ENCODE measurements at places on chromosomes 2 and 18. TPM values are rescaled to one million over a fixed set of nuclear protein-coding genes. Genes with fewer than 3 reads are reported as not detected.

- no peak for DNase-seq
Observed at GRCh38 chr2:100624536-100624935, 61.7 kb downstream of the PDCL3 start.

GRCh38 chr2:217195016-217195415, 335.2 kb upstream of the TNP1 start:
- no peak for DNase-seq

- DNase-seq = no peak
Observed at GRCh38 chr2:157809212-157809611, 66.9 kb downstream of the ACVR1 start.

DNA sequence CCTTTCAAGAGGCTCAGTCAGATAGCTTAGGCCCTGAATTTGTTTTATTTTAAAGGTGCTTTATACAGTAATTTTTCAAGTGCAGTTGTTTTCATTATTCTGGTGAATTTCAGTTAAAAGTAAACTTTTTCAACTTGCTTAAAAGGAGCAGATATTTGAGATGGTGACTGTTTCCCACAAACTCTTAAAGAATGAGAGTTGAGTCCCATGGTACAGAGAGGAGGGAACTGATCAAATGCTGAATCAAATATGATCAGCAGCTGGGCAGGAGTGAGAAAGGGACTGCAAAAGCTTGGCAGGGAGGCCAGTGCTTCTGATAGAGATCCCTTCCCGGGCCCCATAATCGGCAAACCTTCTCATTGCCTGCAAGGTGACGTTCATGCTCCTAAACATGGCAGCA, 91.2 kb downstream of the KCNS3 start:
- DNase-seq = no peak

- DNase-seq = no peak
Observed at GRCh38 chr18:32278177-32278799, 88.4 kb downstream of the MEP1B start.

- peak; percentile 48 for DNase-seq
Observed at GRCh38 chr18:3998698-3999333, 456.3 kb downstream of the DLGAP1 start.

DNA sequence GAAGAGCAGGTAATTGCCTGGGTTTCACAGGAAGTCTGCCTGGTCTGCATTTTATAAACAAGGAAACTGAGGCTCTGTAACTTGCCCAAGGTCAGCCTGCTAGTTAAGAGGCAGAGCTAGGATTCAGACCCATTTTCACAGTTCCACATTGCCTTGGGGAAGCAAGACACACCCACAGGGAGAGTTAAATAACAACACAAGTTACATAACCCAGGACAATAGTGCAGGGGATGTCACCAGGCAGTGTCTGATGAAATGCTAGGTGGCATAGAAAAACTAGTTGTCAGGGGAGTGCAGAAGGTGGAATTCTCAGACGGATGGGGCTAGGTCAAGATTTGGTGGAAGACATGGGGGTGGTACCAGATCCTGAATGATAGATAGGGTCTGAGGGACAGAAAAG, 69.7 kb downstream of the PRKCE start:
- DNase-seq = no peak

DNA sequence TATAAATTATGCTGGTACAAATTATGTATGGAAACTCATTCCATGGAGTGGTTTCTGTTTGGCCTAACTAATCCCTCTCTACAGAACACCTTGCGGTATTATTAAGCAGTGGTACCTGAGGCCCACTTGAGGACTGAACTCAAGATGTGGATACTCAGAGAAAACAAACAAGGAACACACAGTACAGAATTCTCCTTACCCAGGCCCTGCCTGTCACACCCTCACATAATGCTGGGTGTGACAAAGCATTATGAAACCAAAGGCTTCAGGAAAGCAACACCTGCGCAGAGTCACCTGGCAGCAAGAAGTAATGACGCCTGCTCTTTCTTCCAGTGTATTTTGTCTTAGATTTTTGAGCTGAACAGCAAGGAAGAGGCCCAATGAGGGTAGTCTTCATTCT, 264.7 kb downstream of the PAX3 start:
- no peak for DNase-seq

DNA sequence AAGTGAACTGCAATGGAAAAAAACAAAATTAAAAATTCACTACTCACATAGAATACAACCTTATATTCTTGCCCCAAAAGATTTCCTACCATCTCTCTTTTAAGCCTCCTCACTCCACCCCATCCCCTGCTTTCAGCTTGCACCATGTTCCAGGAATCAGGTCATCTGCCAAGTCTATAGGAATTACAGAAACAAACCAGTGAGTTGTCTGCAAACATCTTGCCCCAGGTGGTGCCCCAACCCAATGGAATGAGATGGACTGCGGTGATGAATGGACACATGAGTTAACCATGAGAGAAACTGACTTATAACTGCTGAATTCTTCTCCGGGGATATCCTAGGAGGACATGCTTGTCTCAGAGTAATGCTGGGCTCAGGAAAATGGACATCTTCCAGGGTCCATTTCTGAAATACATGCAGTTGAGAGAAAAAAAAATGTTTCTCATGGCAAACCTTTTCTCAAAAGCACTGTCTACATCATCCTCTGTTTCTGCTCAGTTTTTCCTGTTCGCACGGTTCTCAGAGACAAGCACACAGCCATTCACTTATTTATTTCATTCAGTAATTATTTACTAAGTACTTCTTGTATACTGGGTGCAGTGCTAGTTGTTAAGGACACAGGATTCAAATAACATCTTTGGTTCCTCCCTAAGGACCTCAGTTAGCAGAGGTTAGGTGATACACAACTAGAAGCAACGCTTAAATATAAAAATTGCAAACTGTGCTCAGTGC, 350.0 kb downstream of the RND3 start:
- DNase-seq = no peak

DNA sequence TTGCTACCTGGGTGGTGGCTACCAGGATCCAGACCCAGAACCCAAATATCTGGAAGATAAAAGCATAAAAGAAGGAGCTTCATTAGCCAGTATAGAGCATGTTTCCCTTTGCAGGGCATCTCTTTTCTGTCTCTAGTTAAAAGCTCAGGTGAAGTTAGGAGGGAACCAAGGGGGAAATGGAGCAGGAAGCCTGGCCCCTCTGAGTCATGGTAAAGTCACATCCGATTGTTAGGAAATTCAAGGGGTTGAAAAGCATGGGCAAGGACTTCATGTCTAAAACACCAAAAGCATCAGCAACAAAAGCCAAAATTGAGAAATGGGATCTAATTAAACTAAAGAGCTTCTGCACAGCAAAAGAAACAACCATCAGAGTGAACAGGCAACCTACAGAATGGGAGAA, 126.9 kb downstream of the RPIA start:
- no peak for DNase-seq

CABYR gene
- total RNA-seq = 1.3 TPM

COPS7B gene
- total RNA-seq = 53.6 TPM

SP140L gene
- 43.7 TPM for total RNA-seq

SP140 gene
- 78.1 TPM for total RNA-seq

TTL gene
- 29.2 TPM for total RNA-seq

GALM gene
- 38.3 TPM for total RNA-seq

ANKRD29 gene
- not detected for total RNA-seq

HDLBP gene
- total RNA-seq = 266 TPM

GAL3ST2 gene
- total RNA-seq = 0.89 TPM

MRO gene
- total RNA-seq = not detected

Measured in activated CD8-positive, alpha-beta T cell treated with anti-CD3 and anti-CD28 coated beads for 36 hours (primary cell).